ENCODE measurements at places on chromosomes 5 and 9.

GRCh38 chr5:78808380-78808779 is 159.8 kb upstream of the LHFPL2 start:
- no peak for DNase-seq

DNA sequence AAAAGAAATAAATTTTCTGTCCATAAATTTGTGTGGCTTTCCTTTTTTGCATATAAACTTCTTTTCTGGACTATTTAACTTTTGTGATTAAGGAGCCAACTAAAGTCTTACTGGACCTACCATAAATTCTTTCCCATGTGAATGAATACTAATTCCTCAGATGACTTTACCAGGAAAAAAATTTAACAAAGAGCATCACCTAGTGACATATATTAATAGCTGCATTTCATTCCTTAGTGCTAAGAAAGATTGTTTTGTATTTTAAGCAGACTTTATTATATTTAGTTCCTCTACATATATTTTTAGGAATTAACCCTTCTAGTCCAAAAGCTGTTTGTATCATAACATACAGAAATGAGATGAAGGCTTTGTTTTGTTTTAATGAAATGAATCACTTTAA is 64.4 kb downstream of the C9orf85 start:
- no peak for DNase-seq

- DNase-seq = no peak
Observed at GRCh38 chr5:1544294-1544961, 20.7 kb upstream of the LPCAT1 start.

- no peak for DNase-seq
Observed at GRCh38 chr5:139171779-139172404, 26.3 kb downstream of the SIL1 start.

DNA sequence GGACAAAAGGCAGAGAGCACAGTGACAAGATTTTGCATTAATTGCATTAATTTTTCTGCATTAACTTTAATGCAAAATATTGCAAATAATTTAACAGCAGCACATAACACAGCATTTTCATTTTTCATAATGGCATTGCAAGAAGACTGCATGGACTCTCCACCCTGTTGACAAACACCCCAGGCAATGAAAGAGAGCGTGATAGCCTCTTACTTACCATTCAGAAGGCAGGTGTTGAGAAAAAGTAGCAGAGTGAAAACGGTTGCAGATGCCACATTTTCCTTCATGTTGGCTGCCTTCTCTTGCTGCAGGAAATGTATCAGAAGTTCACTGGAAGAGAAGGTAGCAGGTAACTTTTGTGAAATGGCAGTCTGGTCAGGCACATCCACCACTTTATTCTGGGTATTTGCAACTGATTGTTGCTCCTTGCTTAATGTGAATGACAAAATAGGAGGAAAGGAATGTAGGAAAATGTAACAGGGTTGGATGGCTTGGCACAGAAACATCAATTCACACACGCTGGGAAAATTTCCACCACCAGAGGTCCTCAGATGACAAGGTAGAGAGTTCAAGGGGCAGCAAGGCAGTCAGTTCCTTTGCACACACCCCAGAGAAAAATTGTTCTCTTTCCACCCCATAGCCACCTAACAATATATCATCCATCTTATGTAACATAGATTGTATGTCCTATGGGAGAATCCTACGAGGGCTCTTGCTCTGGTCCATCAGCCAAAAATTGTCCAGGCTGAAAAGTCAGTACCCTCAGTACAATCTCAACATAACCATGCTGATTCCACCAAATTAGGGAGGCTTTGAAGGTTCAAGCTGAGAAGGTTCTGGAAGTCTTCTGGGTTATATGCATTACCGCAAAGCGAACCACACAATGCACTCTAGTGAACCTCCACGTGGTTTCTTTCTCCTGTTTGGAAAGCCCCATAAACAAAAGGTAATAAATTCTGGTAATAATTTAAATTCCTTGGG is 41.9 kb upstream of the AGXT2 start:
- DNase-seq = peak; percentile 43

DNA sequence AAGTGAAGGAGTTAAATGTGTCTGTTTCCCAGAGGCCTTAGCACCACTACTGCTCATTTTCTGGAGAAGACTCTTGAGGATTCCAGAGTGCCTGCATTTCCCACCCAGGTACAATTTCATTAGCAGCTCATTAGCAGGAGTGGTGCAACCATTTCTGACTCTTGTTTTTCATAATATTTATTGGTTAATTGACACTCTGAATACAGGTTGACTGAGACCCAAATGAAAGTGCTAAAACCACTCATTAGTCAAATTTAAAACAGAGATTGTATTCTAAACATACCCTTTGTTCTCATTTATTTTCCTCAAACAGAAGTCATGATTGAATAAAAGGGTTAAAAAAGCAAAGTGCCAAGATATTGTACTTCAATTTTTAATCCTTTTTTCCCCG is 134.5 kb downstream of the SIL1 start:
- no peak for DNase-seq

- no peak for DNase-seq
Observed at GRCh38 chr9:129511285-129511900, 109.5 kb downstream of the C9orf50 start.

GRCh38 chr5:177304392-177305119 is 957 bp downstream of the PRELID1 start:
- DNase-seq = no peak

DNA sequence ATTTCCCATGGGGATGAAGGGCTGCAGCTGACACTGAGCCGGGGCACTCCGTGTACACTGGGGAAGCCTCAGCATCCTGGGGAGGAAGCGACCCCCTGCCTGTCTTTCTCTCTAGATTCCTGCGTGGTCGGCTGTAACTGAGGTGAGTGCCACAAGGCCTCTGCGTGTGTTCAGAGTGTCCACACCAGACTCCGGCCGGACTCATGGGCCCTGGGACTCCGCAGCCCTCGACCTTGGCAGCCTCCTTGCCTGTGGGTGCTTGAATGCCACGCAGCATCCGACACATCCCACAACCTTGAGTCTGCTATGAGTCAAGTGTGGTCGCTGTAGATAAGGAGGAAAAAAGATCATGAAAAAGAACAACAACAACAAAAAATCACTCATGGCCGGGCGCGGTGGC is 23.4 kb downstream of the PAEP start:
- no peak for DNase-seq

DNA sequence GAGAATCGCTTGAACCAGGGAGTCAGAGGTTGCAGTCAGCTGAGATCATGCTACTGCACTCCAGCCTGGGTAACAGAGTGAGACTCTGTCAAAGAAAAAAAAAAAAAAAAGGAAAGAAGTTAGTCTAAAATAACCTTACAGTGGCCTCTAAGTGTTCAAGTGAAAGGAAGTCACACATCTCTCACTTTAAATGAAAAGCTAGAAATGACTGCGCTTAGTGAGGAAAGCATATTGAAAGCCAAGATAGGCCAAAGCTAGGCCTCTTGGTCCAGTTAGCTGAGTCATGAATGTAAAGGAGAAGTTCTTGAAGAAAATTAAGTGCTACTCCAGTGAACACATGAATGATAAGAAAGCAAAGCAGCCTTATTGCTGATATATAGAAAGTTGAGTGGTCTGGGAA is 38.1 kb downstream of the ITGA1 start:
- DNase-seq = no peak

- DNase-seq = no peak
Observed at GRCh38 chr9:119771341-119771740, 402.1 kb upstream of the BRINP1 start.

DNA sequence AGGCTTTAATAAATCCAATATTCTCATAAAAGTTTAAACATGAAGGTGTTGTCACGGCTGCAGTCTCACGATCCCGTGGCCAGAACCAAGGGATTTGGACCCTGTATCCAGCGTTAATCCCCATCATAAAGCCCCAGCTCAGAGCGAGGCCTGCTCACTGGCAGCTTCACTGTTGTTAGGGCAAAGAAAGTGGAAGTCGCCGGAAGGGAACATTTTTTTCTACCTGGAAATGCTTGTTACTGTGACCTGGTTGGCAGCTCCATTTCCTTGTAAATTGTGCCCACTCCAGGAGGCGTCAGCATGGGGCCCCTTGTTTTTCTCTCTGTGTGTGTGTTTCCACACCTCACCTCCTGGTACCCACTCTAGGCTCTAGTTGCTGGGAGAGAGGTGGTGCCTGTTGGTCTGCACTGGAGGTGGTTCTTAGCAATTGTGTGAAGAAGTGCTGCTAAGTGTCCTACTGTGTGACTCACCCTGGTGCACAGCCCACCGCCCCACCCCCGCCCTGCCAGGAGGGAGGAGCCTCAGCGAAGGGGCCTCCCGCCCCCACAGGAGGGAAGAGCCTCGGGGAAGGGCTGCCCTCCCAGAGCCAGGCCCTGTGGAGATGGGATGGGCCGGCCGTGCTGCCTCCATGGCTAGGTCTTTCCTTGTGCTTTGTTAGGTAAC is 105.1 kb downstream of the EHMT1 start:
- no peak for DNase-seq

DNA sequence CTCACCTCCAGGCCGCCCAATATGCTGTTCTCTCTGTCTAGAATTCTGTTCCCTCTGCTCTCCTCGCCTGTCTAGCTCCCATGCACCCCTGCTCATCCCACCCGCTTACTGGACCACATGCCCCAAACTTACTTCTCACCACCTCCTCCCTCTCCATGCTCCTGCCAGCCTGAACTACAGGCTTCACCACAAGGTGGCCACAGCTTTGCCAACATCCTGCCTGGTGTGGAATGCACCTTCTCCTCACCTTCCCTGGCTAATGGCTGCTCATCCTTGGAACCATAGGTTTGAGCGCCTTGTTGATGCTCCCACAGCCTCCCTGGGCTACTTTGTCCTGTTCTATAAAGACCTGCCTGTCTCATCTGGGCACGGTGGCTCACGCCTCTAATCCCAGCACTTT is 9.6 kb downstream of the LAMC3 start:
- no peak for DNase-seq

DNA sequence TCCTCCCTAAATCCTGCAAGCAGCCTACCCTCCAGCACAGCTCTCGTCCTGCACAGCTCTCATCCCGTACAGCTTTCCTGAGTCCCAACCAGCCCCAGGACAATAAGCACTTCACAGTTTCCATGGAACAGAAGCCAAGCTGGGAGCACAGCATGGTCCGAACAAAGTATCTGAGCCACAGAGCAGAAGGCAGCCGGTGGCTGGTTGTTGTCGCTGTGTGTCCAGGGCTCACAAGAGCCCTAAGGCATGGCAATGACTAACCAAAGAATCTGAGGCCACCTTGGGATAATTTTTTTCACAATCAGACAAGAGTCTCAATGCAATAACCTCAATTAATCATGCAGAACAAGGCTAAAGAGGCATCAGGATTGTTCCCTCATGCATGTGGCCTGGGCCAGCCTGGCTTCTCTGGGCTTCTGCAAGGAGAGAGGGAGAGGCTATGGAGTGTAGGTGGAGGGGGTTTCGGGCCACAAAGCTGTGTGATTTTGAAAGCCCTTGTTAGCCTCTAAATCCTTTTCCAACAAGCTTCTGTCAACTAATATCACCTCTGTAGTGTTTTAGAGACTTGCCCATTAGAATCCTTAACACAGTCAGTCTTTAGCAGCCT is 323.4 kb downstream of the PIK3R1 start:
- DNase-seq = no peak

GRCh38 chr9:133673258-133673655 is 37.1 kb downstream of the DBH start:
- no peak for DNase-seq

- DNase-seq = no peak
Observed at GRCh38 chr9:97954550-97954989, 16.6 kb upstream of the HEMGN start.

DNA sequence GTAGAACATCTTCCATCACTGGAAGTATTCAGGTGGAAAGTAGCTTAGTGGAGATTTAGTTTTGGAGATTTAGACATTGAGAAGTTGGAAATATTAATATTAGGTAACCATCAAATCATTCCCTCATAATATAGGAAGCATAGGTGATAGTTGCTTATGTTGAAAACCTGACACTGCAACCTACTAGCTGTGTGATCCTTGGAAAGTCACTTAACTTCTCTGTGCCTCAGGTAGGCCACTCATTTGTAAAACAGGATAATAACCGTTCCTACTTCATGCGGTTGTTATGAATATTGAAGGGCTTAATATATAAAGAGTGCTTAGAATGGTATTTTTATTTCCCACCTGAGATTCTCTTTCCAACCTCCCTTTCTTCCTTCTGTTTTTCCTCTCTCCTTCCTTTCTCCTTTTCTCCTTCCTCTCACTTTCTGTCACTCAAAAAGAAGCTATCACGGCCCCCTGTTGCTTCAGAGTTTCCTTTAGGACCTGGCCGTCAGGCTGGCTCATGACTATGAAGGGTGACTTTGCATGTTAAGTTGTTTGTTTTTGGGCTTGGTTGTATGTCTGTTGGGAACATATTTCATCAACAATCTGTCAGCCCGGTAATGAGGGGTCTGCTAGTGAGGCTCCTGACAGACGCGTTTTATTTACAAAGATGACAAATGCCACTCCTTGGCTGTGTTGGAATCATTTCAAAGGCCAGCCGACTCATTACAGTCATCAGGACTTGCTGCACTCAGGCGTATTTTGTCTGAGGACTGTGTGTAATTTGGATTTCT is 31.0 kb downstream of the DOCK2 start:
- DNase-seq = no peak

DNA sequence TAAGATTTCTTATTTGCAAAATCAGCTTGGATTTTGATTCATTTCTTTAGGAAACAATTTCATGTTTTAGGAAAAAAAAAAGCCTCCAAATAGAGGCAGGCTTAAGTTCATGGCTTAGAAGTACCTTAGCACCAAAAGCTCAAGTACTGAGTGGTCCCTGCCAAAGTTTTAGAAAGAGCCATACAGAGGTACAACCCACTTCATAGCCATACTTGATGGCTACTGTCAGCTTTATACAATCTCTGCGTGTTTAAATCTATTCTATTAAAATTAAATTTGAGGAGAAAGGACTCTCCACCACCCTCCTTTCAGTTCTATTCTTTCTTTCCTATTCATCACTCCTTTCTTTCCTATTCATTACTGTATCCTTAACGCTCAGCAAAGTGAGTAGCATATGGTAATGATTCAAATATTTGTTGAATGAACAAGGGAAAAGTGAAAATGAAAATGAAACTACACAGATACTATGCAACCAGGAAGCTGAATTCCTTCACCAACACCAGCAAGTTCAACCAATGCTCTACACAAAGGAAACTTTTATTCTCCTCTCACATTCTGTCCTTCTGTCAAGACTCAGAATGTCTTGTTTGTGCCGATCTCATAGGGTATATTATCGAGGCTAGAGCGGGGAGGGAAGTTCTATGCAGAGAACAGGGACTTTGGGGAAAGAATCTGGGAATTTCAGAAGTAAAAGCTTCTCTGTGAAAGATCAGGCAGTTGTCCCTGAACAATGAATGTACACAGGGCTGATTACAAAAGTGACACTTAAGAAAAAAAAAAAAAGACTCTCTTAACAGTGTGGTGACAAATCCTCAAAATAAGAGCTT is 138.6 kb upstream of the SPEF2 start:
- no peak for DNase-seq

GRCh38 chr5:128825826-128826225 is 139.5 kb upstream of the SLC27A6 start:
- no peak for DNase-seq

DNA sequence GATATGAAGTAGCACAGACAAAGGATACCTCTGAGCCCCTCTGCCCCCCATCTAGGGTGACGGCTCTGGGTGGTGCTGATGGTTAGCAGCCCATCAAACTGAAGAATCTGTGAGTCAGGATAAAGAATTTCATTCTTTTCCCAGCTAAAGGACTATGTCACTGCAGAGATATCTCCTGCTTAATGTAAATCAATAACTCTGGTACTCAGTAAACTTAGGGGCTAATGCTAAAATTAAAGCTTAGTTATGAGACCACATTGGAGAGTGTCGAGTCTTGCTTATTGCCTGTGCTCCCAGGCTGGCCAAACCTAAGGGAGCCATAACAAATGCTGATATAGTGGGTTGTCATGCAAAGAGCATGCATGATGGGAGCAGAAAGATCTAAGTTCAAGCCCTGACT is 25.6 kb upstream of the ACTBL2 start:
- no peak for DNase-seq

- DNase-seq = no peak
Observed at GRCh38 chr5:143315929-143316328, 87.6 kb downstream of the NR3C1 start.

All from stimulated activated CD4-positive, alpha-beta T cell treated with anti-CD3 and anti-CD28 coated beads, Interleukin-12 subunit alpha, Interleukin-12 subunit beta, amount 100 ng/mL, for 24 hours (primary cell).